SHP77 treated with DMSO at 0.1 percent for 48 hours (cell line): ENCODE measurements at places on chromosomes 11 and 22.

DNA sequence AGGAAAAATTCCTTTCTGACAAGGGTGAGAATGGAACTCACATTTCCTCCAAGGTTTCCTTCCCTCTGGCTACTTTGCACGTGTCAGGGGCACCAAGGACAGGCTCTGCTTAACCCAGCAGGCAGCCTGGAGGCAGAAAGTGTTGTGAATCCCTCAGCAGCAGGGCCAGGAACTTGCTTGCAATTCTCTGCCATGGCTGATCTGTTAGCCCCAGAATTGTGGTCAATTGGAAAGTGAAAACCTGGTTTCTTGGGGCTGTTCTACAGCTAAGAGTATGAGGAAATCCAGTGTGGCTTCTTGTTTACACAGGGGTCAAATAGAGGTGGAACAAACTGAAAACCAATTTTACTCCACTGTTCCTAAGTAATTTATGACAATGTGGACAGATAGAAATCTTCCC, 38.3 kb upstream of the CEP295 start:
- no peak for DNase-seq

DNA sequence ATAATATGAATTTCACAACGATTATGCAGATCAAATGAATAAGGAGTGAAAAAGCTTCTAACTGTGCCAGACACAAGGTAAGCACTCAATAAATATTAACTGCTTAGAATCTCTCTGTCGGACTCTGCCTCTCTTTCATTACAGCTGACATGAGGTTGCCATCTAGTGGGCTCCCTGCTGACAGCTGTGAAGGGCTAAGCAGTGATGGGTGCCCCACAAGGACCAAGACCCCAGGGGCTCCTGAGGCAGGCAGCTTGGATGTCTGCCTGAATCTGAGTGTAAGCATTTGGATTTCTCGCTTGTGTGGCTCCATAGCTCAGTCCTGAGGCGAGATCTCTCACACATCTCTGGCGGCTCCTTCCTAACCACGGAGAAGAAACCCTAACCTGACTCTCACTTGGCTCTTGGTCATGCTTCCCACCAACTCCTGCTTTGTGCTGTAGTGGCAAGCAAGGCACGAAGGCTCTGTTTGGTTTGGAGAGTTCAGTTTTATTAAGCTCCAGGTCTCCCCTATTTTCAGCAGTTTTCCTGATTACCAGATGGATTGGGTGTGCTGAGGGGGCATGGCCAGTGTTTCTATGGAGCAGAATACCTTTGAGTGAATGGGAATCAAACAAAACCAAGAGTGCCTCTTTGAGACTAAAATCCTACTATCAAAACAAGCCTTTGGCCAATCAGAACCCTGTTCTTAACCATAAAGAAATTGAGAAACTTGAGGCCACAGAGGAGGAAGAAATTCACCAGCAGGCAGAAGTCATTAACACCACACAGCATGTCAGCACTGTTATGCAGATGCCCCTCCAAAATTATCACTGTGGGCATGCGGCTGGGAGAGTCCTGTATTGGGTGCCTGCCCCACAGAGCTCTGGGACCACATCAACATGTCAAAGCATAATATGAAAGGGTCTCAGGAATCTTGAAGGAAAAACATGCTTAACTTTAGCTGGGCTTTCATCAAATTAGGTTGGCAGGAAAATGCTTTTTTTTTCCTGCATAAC, 152.8 kb upstream of the NTM start:
- no peak for DNase-seq

DNA sequence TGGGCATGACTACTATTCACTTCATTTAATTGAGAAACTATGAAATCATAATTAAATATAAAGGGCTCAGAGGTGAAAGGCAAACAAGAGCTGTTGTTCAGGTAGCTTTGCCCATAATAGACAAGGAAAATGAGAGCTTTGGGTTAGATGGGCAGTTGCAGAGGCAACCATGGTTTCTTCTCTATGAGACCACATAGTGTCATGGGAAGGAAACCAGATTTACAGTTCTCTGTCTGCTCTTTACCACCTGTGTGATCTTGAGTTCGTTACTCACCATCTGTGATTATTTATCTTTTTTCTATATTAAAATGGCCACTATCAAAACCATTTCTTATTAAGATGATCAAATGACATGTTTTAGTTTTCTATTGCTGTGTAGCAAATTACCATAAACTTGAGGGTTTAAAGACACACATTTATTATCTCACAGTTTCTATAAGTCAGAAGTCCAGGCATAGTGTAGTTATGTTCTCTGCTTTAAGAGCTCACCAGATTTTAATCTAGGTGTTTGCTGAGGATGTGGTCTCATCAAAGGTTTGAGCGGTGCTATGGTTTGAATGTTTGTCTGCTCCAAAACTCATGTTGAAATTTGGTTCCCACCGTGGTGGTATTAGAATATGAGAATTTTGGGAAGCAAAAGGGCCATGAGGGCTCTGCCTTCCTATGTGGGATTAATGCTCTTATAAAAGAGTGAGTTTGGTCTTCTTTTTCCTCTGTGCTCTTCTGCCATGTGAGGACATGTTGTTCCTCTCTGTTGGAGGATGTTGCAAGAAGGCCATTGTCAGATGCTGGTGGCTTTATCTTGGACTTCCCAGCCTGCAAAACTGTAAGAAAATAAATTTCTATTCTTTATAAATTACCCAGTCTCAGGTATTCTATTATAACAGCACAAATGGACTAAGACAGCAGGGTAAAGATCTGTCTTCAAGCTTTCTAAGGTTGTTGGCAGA, 38.2 kb downstream of the OR2AG2 start:
- no peak for DNase-seq

- no peak for DNase-seq
Measured at GRCh38 chr11:44028401-44028800, 19.4 kb upstream of the ACCSL start.

DNA sequence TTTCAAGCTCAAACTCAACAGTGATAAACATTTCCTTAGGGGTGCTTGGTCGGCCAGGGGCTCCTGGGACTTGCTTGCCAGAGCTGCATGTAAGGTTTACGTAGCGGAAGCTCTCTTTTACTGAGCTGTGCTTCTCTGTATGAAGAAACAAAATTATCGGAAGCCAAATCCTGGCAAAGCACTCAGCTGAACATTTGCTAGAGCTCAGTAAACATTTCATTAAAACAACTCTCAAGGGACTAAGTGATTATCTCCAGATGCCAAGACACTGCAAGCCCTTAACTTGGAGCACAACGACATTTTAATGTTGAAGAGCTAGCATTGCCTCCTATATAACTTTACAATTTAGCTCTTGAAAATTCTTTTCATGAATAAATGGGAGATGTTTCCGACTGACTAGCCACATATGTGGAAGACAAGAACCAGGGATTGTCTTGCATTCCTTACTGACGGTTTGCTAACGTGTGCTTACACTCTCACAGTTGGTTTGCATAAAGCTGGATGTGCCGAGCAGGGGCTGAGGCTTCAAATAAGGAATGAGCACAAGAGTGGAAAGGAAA, 43.4 kb downstream of the SCUBE2 start:
- no peak for DNase-seq

- DNase-seq = no peak
Measured at GRCh38 chr11:110467556-110467955, 37.8 kb downstream of the FDX1 start.

DNA sequence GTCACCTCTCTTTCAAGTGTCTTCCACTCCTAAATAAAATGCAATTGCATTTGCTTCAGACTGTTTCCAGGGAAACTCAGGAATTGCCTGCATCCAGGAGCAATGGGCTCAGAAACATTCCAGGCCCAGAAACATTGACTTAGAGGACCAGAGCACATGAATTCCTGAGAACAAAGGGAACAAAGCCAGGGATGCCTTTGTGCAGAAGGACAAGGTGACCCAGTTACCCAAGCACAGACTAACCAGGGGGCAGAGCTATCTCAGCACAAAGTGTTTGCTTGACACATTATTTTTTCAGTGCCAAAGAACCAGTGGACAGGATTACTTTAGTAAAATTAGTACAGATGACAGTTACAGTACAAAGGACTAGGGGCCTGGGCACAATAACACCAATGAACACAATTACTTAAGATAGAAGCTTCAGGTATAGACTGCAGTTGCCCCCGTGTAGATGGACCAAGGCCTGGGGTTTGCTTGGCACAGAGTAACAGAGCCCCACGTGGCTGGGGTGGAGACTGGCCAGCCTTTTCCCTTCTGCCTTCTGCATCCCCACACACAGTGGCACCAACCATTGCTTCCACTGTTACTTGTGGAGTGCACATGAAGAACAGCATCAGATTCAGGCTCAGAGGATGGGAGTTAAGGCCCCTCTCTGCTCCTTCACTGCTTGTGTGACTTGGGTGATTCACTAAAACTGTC, 500.8 kb downstream of the INSC start:
- no peak for DNase-seq

DNA sequence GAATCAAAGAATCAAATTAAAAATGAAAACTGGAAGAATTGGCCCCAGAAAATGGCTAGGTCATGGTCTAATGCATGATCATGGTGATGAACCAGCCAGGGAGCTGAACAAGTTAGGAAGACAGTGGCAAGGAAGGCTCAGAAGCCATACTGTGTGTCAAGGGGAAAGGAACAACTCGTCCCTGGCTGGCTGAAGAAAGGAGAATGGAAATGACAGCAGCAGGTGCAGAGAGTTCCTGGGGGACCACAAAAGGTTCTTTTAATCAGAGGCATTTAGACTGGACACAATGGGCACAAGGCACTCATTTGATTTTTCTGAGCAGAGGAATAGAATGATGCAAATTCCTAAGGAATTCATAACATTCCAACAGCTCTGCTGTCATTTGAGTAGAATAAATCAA, 209.9 kb downstream of the LARGE1 start:
- DNase-seq = no peak

DNA sequence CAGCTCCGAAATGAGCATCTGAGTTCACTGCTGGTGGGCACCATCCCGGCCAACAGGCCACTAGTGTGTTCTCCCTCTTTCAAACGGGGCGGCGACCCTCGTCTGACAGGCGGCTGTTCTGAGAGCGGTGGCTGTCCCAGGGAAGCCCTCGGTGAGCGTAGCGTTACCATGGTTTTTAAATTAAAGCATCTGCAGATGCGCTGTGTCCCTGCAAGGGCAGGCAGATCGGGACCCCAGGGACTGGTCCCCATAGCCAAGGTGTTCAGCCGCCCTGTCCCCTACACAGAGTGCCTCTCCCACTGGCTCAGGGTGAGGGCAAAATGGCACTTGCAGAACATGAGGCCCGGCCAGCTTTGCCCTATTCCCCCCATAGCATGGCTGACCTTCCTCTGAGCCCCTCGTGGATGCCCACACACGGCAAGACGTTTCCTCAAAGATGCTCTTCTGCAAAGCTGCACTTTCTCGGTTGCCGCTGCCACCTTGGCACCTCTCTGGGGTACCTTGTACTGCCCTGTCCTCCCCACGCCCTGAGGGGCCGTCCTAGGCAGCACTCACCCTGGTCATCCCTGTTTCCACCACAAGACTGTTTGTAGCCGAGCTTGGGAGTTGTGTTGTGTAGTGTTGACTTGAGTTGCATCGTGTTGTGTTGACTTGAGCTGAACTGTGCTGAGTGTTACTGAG, 51.9 kb upstream of the KCNQ1OT1 start:
- no peak for DNase-seq

DNA sequence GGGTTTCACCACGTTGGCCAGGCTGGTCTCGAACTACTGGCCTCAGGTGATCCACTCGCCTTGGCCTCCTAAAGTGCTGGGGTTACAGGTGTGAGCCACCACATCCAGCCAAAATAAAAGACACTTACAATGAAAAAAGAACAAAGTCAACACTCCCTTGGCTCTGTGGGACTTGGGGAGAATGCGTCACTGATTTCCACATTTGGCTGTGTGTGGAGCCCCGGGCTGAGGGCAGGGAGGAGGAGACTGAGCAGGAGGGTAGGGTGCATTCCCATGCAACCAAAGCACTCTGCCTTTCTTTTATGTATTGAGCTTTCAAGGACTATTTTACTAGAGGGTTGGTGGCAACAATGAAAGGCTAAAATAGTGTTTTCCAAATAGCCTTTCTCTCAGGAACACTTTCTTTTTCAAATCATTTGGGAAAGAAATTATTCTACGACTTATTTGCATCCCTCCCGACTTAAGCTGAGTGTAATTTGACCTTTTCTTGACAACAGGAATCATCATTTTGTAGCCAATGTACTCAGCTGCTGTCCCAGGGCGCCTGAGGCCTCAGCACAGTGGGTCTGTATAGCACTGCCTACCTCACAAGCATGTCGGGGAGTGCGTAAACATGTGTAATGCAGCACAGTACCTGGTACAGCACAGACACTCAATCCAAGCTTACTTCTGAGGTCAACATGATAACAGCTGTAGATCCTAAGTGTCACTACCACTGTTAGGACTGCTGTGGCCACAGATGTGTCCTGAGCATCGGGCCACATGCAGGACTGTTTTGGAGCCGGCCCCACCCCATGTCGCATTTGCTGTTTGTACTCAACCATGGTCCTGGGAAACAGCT, 10.1 kb upstream of the SERPIND1 start:
- no peak for DNase-seq

GRCh38 chr11:101723371-101723770, 139.6 kb upstream of the TRPC6 start:
- DNase-seq = no peak

- no peak for DNase-seq
Measured at GRCh38 chr11:100396266-100396665, 290.8 kb upstream of the ARHGAP42 start.

- no peak for DNase-seq
Measured at GRCh38 chr11:110490886-110491285, 61.1 kb downstream of the FDX1 start.

- DNase-seq = no peak
Measured at GRCh38 chr11:126149759-126150625, 61.5 kb downstream of the RPUSD4 start.

- no peak for DNase-seq
Measured at GRCh38 chr11:2717561-2718325, 17.9 kb upstream of the KCNQ1OT1 start.

- DNase-seq = no peak
Measured at GRCh38 chr22:35392357-35392756, 7.6 kb upstream of the MCM5 start.

GRCh38 chr11:37230865-37231264, 632.8 kb upstream of the RAG2 start:
- no peak for DNase-seq

DNA sequence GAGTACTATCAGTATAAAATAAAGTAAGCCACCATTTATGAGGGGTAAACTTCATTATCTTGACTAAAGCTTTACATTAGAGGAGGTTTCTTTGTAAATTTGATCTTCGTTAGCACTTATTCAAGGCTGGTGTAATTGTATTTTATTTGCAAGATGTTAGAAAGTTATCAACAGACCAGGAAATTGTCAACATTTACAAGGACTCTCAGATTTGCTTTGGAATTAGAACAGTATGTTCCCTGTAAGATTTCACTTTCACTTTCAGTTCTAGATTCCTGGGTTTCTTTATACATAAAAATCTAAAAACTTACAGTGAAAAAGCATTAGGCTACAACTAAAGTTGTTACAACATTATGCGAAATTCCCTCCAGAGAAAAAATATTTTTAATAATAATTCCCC, 4.6 kb upstream of the BIRC3 start:
- DNase-seq = no peak

DNA sequence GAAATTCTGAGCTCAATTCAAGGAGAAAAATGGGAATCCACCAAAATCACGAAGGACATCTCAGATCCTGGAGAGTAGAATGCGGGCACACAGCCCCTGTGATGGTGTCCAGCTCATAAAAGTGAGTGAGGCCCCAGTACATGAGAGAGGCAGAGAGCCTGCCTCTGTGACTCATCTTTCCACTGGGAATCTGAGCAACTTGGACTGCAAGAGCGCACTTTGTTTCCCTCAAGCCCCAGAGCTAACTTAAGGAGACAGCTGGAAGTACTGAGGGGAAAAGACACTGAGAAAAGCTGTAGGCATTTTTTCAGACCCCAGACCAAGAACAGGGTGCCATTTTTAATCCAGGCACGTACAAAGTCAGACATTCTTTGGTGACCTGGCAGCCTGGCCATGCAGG, 273.7 kb downstream of the C11orf87 start:
- DNase-seq = no peak

GRCh38 chr11:68431984-68432645, 28.4 kb upstream of the PPP6R3 start:
- no peak for DNase-seq
